ENCODE measurements at places on chromosomes 13 and 19.

- no peak for DNase-seq
Observed at GRCh38 chr13:70795484-70795883, 687.2 kb upstream of the KLHL1 start.

GRCh38 chr13:20219577-20219976 lies 12.5 kb downstream of the GJB6 start:
- DNase-seq: no peak

- no peak for DNase-seq
Observed at GRCh38 chr13:51246025-51246417, 23.8 kb downstream of the FAM124A start.

DNA sequence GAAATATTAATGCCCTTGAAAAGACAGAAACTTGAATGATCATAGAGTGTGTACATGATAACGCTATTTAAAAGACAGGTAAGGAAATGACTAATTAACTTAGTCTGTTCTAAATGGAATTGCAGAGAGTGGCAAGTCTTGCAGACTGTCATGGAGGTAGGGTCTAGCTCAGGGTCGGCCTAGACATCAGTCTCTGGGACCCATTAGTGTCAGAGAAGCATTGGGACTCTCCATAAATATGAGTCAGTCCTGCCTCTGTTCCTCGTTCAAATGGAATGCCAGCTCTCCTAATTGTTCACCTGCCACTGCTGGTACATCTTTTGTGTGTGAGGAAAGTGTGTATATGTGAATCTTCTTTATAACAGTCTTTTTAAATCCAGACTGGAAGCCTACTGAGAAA lies 28.0 kb downstream of the PCDH20 start:
- no peak for DNase-seq

- DNase-seq: no peak
Observed at GRCh38 chr13:23513455-23513854, 56.8 kb upstream of the TNFRSF19 start.

- no peak for DNase-seq
Observed at GRCh38 chr13:60268203-60268555, 104.5 kb upstream of the DIAPH3 start.

- DNase-seq: no peak
Observed at GRCh38 chr13:23859904-23860303, 29.3 kb downstream of the MIPEP start.

DNA sequence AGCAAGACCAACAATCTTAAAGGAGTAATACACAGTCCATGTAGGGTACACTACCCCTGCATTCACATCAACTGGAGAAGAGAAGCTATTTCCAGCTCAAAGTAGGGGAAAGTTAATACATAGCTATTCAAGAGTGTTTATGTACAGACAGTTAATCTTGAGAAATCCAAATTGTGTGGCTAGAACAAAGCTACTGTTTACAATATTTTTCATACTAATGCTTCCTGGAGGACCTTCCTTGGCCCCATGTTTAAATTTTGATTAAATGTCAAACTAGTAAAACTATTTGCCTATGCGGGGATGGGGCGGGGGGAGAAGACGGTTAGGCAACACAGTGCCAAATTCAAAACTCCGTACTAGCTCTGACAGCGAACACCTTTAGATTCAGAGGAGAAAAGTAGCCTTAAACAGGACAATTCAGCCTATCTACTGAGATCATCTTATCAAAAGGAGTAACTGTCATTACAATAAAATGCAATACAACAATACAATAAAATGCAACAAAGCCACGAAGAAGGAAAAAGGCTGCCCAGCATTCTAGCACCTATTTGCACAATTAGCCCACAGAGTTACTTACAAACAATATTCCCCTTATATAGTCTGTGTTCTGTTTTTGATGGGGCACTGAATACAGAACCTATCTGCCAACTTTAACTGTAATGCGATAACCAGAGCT lies 29.1 kb downstream of the BRD4 start:
- DNase-seq: no peak

DNA sequence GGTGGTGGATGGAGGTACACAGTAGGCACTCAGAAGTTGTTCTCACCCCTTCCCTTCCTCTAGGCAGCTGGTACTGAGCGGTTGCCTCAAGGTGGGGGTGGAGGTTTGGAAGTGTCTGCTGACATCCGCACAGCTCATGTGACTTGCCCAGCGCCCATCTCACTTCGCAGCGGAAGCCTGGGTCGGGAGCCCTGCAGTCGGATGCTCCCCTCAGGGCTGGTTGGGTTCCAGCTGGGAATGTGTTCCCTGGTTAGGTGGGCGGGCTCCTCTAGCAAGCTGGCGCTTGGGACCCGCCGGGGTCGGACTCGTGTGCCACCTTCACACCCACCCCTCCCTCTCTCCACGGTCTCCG lies 10.2 kb downstream of the PPP1R37 start:
- DNase-seq: no peak

DNA sequence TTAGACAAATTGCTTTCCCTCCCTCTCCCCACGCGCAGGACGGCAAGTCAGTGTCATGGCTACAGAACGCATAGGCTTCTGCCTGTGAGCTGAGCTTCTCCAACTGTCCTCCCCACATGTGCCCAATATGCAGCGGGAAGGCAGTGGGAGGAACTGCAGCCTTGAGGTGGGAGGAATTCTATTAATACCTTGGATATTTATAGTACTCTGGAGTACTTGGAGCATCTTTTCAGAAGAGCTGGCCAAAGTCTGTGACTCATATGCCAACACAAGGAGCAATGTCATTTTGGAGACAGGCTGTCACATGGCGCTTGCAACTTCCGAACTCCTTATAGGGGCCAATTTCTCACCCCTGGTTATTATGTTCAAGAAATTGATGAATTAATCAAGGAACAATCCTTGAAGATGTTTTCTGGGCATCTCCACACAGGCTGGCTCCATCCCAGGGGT lies 245.0 kb upstream of the SERP2 start:
- DNase-seq: no peak

DNA sequence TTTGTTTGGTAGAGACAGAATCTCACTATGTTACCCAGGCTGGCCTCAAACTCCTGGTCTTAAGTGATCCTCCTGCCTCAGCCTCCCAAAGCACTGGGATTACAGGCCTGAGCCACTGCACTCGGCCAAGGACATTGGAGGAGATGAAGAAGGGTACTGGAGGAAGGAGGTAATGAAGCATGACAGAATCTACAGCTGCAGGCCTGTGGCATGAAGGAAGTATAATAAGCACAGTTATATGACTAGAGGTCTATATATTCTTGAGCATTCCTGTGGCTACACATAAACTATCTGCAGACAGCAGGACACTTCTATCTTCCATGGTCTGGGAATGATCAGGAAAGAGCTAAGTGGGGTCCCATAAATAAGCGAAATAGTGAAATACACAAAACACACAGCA lies 18.2 kb downstream of the ZNF565 start:
- DNase-seq: no peak

- DNase-seq: no peak
Observed at GRCh38 chr19:55244004-55244680, 14.7 kb downstream of the PPP6R1 start.

DNA sequence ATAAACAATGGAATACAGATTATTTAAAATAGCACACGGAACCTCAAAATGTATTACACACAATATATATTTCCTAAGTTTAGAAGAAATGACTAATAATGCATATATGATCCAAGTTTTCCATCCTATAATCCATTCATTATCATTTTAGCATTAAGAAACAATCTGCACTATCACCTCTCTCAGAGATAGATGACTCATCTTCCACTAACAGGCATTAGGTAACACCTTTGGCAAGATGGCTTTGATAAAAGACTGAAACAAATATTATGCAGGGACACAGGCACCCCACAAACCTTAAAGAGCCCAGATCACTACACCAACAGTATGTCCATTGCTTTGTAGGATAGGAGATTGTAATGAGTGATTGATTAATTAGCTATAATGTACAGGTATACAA lies 4.1 kb downstream of the ENOX1 start:
- DNase-seq: no peak

GRCh38 chr19:54888239-54888638 lies 14.2 kb downstream of the FCAR start:
- no peak for DNase-seq

DNA sequence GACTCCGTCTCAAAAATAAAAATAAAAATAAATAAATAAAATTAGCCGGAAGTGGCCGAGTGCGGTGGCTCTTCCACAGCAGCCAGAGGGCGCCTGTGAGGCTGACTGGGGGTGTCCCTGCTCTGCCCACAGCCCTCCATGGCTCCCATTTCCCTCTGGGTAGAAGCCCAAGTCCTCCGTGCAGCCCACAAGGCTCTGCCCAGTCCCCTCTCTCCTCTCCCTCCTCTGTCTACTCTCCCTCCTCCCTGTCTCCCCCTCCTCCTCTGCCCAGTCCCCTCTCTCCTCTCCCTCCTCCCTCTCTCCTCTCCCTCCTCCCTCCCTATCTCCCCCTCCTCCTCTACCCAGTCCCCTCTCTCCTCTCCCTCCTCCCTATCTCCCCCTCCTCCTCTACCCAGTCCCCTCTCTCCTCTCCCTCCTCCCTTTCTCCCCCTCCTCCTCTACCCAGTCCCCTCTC lies 20.4 kb downstream of the MISP start:
- DNase-seq: no peak

GRCh38 chr13:107811233-107812013 lies 403.9 kb downstream of the LIG4 start:
- no peak for DNase-seq

- no peak for DNase-seq
Observed at GRCh38 chr13:66634384-66634783, 595.8 kb downstream of the PCDH9 start.

DNA sequence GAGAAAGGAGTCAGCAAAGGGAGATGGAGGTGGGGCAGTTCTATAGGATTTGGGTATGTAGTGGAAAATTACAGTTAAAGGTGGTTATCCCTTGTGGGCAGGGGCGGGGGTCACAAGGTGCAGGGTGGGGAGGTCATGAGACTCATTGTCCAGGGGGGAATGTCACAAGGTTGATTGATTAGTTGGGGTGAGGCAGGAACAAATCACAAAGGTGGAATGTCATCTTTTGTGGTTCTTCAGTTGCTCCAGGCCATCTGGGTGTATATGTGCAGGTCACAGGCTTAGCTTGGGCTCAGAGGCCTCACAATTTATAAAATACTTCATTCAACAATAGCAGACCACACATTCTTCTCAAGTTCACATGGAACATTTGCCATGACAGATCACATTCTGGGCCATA lies 109.6 kb downstream of the ATP11A start:
- DNase-seq: no peak

- no peak for DNase-seq
Observed at GRCh38 chr13:40420160-40420740, 246.2 kb downstream of the FOXO1 start.

GRCh38 chr19:40273469-40274360 lies 11.4 kb downstream of the AKT2 start:
- DNase-seq: no peak

DNA sequence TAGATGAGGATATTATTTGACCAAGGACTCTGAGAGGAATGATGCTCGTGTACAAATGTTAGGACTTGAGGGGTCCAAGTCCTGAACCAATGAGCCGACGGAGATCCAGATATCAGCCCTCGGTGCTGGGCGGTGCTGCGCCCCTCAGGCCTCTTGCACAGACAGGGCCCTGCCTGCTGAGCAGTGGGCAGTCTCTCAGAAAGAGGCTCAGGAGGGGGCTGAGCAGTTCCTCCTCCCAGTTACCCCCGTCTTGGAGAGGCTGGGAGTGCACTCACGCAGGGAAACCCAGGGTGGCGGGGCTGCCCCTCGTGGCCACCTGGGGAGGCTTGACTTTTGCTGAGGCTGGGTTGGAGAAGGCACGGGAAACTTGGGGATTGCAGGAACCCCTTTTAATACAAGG lies 18.4 kb downstream of the TEX29 start:
- DNase-seq: no peak

DNA sequence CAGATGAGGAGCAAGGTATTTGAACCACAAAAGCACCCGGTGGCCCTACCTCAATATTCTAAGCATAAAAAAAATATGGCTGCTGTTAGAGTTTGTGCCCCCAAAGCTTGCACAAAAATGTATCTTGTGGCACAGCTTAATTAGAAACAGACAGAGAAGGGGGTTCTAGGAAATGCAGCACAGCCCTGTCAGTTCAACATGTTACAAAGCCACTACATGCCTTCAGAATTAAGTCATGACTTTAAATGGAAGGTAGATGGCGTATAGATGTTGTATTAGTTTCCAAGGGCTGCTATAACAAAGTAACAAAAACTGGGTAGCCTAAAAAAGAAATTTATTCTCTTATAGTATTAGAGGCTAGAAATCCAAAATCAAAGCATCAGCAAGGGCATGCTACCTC lies 703.8 kb downstream of the DIAPH3 start:
- no peak for DNase-seq

- DNase-seq: no peak
Observed at GRCh38 chr19:55340784-55341147, 1.1 kb downstream of the KMT5C start.

DNA sequence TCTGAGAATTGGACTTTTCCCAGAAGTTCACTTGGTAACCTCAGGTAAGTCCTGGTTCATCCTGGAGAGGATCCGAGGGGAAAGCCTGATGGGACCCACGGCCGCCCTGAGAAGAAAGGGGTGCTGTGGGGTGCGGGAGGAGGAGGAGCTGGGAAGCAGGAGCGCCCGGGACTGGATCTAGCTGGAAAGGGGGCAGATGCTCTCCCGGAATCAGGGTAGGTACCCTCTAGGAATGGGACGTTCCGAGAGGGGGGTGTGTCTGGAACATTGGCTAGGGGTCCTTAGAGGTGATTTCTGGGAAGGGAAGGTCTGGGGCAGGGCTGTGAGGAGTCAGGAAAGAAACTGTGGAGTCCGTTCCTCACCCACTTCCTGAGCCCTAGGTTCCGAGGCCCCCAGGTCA lies 38.7 kb upstream of the ZNF492 start:
- no peak for DNase-seq

DNA sequence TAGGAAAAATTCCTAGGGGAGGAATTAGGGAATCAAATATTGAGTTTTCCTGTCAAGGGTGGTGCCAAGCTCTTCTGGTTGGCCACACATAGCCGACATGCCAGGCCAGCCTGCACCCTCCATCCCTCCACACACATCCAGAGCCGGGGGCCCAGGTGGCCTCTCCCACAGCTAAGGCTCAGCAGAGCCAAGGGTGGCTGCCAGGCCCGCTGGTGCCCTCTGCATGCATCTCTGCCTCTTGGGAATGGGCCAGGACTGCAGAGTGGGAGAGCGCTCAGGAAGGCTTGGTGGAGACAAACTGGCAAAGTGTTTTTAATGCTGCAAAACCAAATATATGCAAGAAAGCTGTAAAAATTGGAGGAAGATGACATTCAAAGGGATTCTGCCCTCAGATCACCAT lies 42.7 kb upstream of the GAS6 start:
- no peak for DNase-seq

- no peak for DNase-seq
Observed at GRCh38 chr13:101127741-101128353, 288.5 kb downstream of the NALCN start.

DNA sequence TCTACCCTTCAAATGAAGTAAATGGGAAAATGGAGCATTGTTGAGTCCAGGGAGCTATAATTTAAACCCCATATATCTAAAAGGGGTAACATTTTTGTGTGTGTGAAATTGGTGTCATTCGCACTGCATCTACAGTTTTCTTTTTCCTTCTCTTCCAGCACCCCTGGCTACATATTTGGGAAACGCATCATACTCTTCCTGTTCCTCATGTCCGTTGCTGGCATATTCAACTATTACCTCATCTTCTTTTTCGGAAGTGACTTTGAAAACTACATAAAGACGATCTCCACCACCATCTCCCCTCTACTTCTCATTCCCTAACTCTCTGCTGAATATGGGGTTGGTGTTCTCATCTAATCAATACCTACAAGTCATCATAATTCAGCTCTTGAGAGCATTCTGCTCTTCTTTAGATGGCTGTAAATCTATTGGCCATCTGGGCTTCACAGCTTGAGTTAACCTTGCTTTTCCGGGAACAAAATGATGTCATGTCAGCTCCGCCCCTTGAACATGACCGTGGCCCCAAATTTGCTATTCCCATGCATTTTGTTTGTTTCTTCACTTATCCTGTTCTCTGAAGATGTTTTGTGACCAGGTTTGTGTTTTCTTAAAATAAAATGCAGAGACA lies 28.6 kb downstream of the ALOX5AP start:
- no peak for DNase-seq

Measured in non-pigmented ciliary epithelial cell (primary cell).